ENCODE measurements at places on chromosomes 4 and X.

DNA sequence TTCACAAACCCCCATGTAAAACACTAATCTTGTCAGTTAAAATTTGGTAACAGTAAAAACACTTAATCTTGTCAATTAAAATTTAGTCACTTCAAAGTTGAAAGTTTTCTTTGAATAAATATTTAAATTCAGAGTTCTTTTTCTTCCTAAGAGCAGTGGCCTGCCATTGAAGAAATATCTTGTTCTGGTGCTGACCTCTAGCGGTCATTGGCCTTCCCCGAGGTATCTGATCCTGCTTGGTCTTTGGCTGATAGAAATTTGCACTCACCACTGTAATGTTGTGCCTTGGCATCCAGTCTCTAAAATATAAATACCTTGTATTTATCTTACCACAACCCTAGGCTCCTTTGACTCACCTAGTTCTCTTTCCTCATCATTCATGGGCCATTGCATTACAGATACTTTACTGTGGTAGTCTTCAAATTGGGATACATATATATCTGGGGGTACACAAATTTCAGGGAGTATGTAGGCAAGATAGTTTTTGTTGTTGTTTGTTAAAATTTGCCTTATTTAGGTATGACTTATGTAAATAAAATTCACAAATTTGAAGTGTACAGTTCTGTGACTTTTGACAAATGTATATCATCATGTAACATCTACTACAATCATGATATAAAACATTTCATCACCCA lies 6.7 kb upstream of the ART3 start:
- no peak overlapping the region for H3K4me3 ChIP-seq
- H3K27ac ChIP-seq, result no peak overlapping the region
- H3K27me3 ChIP-seq, result no peaks in the 10 kb centered on the region
- no peaks in the 10 kb centered on the region for H3K36me3 ChIP-seq
- H3K4me1 ChIP-seq, result no peaks in the 10 kb centered on the region

DNA sequence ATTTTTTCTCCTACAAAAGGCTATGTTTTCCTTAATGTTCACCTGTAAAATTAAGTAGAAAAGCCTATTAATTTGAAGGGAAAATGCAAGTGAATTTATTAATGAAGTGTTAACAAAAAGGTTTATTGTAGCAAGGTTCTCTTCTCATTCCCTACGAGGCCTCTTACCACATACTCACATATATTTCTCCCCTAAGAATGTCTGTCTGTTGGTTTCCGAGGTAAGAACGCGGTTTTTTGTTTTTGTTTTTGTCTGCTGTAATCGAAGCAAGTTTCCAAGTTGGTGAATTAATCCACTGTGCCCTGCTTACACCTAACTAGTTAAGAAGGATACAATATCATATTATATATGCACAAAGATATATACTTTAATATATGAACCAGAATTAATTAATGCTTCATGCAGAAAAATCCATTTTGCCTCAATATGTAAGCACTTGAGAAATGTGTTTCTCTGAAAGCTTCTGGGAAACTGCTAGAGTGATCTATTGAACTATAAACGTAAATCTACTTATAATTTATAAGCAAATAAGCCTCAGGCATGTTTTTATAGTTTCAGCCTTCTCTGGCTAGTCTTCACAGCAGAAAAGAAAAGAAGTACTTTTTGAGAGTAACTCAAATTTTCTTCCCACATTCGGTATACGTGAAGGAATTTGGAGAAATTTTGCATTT lies 120.8 kb downstream of the EGF start:
- H3K4me3 ChIP-seq, result no peak overlapping the region
- H3K27ac ChIP-seq, result no peak overlapping the region
- peaks cover 5% of the 10 kb centered on the region for H3K4me1 ChIP-seq
- no peaks in the 10 kb centered on the region for H3K27me3 ChIP-seq
- no peaks in the 10 kb centered on the region for H3K36me3 ChIP-seq

DNA sequence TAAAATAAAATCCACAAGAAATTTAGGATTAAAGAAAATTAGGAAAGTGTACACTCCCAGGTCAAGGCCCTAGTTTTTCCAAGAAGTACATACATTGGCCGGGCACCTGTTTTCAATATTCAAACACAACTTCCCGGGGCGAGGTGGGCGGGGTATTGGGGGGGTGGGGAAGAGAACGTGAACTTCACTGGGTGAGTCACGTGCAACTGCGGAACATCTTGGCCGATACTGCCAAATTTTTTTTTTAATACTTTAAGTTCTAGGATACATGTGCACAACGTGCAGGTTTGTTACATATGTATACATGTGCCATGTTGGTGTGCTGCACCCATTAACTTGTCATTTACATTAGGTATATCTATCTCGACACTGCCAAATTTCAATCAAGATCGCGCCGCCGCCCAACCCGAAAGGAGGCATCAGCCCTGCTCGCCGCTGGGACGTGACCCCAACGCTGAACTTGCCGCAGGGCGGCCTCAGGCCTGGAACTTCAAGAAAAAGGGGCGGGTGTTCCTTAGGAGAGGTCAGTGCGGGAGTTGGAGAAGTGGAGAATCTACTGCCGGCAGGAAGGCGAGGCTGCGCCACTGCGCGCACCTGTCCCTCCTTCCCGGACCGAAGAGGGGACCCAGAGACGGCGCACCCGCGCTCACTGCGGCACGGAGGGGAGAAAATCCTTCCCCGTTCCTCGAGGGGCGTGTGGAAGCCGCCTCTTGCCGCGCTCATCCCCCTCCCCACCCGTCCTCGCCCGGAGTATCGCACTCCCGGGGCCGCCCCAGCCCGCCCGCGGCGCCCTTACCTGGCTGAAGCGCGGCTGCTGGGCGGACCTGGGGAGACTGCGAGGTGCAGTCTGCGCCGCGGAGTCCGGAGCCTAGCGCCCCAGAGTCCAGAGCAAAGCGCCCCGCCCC lies at the start of gene TEC:
TEC (minus strand) TSS at position 883 of the 905 bp plus-strand sequence. CDS start 41,224 bp downstream, outside the sequence.
- peaks cover 45% of the 10 kb centered on the region for H3K27me3 ChIP-seq
- H3K36me3 ChIP-seq, result no peaks in the 10 kb centered on the region
- no peak within 1 kb of the TSS for H3K4me3 ChIP-seq
- H3K27ac ChIP-seq, result no peak within 1 kb of the TSS

GRCh38 chr4:153480704-153481103 lies 14.5 kb downstream of the TMEM131L start:
- H3K27ac ChIP-seq, result peak overlapping the region; percentile 15
- H3K4me1 ChIP-seq, result peaks cover 87% of the 10 kb centered on the region
- no peak overlapping the region for H3K4me3 ChIP-seq
- DNase-seq, result no peak

DNA sequence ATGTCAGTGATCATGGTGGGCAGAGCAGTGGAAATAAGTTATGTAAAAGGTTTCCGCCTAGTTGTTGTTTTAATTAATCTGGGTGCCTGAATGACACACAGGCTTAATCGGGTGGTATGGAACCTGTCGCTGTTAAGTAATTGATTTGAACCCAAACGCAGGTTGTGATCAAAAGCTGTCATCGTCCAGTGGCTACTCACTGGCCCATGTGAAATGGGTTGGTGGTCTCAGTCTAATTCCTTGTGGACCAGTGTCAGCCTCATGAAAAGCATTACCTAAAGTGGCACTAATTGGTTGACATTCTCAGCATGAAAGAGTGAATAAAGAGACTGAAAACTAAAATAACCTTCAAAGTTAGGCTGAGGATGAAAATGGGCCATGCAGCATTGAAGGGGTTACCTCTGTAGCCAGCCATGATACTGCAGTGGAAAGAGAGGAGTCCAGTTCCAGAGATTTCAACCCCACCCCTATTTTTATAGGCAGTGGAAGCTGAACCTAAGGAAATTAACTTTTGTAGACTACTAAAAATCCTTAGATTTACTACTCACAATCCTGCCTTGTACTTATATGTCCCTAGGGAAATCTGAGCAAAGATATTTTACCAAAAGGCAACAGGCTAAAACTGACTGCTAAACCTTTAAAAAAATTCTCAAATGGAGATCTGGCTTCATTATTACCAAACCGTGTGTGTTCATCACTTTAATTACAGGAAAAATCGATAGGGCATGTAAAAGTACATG lies 251.7 kb upstream of the TENM3 start:
- H3K36me3 ChIP-seq, result no peaks in the 10 kb centered on the region
- no peak overlapping the region for H3K27ac ChIP-seq
- H3K4me3 ChIP-seq, result no peak overlapping the region
- H3K27me3 ChIP-seq, result no peaks in the 10 kb centered on the region
- DNase-seq, result no peak
- no peaks in the 10 kb centered on the region for H3K4me1 ChIP-seq

GRCh38 chrX:25012793-25013631 lies 2.8 kb downstream of the ARX start:
- H3K36me3 ChIP-seq, result no peaks in the 10 kb centered on the region
- DNase-seq, result no peak
- H3K27me3 ChIP-seq, result peaks cover 5% of the 10 kb centered on the region
- H3K4me3 ChIP-seq, result no peak overlapping the region
- H3K27ac ChIP-seq, result no peak overlapping the region
- no peaks in the 10 kb centered on the region for H3K4me1 ChIP-seq

GRCh38 chr4:52001616-52002015 lies 18.5 kb downstream of the LRRC66 start:
- H3K36me3 ChIP-seq, result no peaks in the 10 kb centered on the region
- H3K4me3 ChIP-seq, result no peak overlapping the region
- H3K27ac ChIP-seq, result no peak overlapping the region
- no peaks in the 10 kb centered on the region for H3K4me1 ChIP-seq
- no peaks in the 10 kb centered on the region for H3K27me3 ChIP-seq
